ENCODE measurements at places on chromosomes 13 and 19. TPM values are rescaled to one million over a fixed set of nuclear protein-coding genes. Genes with fewer than 3 reads are reported as not detected.

- no peak for ATAC-seq
Measured at GRCh38 chr19:7526059-7526929, 3.9 kb downstream of the MCOLN1 start.

GRCh38 chr19:16077984-16078758 is 1.9 kb downstream of the TPM4 start:
- ATAC-seq, result peak; percentile 4

The CGB2 gene
- not detected for total RNA-seq

The ZNF296 gene
- total RNA-seq, result 8.1 TPM
